ENCODE measurements at places on chromosomes 4 and X.

- no peak for DNase-seq
These were observed 140.3 kb downstream of the CFAP299 start for GRCh38 chr4:80475798-80476197.

DNA sequence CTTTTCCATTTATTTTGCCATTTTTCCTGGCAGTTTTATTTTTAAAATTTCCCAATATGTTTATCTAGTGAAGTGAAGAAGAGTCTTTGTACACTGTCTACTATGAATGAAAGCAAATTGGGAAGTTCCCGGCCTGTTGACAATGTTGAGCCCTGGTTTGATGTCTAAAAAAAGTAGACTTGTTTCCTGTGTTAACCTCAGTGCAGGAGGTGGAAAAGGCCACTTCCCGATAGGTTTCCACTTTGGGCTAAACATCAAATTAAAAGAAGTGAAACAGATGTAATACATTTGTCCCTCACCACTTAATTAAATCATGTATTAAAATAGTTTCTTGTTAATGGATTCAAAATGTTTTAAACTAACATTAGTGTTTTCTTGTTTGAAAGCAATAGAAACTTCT lies 30.0 kb downstream of the BBS12 start:
- no peak for DNase-seq

DNA sequence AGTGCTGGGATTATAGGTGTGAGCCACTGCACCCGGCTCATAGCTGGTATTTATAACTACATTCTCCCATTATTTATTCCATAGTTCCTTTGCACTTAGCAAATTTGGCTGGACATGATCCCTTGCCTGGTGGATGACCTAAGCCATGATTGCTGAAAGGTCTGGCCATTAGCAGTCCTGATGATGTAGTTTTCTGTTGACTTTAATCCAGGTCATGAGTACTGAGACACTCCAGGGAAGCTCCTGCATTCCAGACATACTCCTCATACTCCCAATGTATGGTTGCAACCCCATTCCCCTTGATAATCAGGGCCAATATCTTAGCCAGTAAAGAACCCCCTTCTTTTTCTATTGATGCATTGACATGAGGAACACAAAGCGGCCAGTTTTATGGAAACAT lies 24.4 kb upstream of the MGST2 start:
- no peak for DNase-seq

DNA sequence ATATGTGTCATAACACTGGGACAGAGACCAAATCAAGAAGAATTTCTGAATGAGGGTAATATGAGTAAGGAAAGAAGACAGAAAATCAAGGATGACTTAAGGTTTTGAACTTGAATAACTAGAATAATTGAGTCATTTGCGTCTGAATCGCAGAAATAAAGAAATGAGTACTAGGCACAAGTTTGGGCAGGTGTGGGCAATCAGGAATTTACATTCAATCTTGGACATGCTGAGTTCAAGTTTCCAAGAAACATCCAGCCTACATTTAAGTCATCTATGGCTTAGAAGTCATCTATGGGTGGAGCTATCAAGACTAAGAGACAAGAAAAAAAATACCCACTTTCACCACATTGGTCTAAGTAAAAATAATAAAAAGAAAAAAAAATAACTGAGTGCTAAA lies 30.4 kb upstream of the WDR44 start:
- DNase-seq = no peak

DNA sequence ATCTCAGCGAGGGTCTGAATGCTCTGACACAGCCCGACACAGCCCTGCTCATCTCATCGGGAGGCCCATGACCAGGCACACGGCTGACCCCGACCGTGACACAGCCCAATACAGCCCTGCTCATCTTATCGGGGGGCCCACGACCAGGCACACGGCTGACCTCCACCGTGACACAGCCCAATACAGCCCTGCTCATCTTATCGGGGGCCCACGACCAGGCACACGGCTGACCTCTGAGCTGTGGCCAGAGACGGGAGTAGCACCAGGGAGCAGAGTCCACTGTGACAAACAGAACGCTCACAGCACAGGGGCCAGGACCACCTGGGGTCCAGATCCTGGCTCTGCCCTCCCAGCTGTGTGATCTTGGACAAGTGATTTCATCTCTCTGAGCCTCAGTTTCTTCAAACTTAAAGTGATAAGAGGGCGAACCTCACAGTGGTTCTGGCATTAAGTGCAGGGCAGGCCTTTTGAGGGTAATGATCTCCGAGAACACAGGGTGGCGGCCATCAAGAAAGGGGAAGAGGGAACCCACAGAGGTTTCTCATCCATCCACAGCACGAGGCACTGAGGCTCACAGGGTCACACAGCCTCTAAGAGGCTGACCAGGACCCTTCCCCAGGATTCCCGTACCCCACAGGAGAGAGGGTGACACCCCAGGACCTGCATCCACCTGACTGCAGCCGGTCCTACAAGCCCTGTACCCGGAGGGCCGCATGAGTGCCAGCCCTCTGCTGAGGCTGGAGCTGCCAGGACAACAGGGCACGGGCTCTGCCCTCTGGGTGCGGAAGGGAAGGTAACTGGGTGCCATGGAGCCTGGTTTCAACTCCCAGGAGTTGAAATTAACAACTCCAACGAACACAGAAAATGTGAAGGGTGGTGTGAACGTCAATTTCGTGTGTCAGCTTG lies 60.1 kb downstream of the WFS1 start:
- DNase-seq = no peak
